ENCODE measurements at places on chromosomes 4 and X.

- no peak for DNase-seq
These were observed 104.4 kb downstream of the STIM2 start for GRCh38 chr4:26964994-26965393.

- no peak for DNase-seq
These were observed 227.1 kb upstream of the JADE1 start for GRCh38 chr4:128582427-128582870.

- DNase-seq: no peak
These were observed 22.9 kb downstream of the ATP5ME start for GRCh38 chr4:650951-651883.

DNA sequence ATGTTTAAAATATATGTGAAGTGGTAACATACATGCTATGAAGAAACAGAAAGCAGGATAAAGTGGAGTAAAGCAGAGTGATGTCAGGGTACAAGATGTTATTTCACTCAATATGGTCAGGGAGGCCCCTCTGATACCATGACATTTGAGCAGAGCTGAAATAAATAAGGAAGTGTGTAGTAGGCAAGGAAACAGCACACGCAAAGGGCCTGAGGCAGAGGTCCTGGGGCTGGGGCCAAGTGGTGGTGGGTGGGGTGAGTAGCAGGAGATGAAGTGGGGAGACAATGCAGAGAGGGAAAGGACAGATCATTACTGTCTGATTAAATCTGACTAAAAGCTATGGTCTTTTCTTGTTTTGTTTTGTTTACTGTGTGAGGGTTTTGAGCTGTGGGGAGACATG lies 61.1 kb downstream of the FAM13A start:
- DNase-seq: no peak

GRCh38 chr4:108458681-108459080 lies 161.7 kb upstream of the RPL34 start:
- no peak for DNase-seq

DNA sequence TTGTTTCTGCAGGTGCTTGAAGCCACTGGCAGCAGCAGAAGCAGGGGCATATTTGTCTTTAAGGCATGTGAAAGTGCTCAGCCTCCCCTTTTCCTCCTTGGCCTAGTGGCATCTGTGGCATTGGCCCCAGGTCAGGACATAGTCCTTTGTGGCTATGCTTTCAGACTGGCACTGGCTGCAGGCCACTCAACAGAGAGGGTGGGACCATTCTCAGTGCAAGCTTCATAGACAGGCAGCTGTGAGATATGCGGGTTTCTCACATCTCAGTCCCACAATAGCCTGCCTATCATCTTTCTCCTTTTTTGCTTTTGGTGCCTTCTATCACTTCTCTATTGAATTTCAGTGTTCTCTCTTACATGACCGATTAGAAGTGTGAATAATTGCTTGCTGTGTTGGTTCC lies 104.8 kb downstream of the ACTRT1 start:
- no peak for DNase-seq

DNA sequence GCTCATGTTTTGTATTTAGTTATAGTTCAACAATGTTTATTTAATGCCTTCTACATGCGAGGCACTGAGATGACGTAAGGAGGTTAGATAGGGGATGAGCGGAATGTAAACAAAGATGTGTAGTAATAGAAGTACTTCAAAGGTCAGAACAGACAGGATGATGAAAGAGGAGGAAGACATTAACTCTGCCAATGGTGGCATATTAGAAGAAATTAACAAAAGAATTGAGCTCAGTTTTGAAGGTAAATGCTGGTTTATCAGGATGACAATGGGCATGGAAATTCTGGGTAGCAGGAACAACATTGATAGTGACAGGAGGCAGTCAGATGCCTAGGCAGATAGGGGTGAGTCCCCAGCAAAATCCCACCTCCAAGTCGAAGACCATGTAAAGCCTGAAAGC lies 62.3 kb upstream of the PGRMC2 start:
- DNase-seq: no peak

DNA sequence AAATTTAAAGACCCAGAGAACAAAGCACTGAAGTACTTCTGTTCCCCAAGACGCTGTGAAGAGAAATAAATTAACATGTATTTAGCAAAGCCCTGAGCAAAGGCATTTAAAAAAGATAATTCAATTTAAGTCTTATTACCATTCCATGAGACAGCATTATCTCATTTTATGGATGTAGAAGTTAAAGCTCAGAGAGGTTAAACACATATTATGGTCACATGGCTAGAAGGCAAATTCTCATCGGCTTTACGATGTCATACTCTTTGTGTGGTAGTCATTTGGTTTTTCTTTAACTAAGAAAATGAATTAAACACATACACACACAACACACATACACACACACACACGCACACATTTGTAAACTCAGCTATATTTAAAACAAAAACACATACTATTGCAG lies 262.7 kb downstream of the HS3ST1 start:
- DNase-seq: no peak

Measured in activated gamma-delta T cell (primary cell).